Activated CD4-positive, alpha-beta memory T cell treated with anti-CD3 and anti-CD28 coated beads, Interleukin-2, amount 10 ng/mL, durations not matched to agents 7 days and 5 days (primary cell): ENCODE measurements at places on chromosomes 2 and 18.

GRCh38 chr2:219611866-219612576 is 14.4 kb downstream of the STK11IP start:
- DNase-seq = no peak

- peak; percentile 12 for DNase-seq
Observed at GRCh38 chr2:3453190-3453999, 65.9 kb downstream of the ADI1 start.

DNA sequence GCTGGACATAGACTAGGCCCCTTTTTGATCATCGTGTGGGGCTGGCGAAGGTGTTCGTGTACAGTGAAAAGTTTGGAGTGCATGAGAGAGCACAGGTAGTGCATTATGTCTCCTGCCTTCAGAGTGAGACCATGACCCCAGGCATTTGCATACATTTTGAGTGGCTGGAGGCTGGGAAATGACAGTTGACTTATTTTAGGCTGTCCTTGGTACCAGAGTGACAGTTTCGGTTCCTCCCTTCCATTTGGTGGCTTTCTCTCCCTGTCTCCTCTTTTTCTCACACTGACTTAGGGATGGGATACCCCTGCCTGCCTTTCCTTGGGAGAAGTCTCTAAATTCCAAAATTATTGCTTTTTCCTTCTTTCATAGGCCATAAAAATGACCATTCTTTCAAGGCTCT is 20.1 kb downstream of the SERPINB12 start:
- no peak for DNase-seq

- no peak for DNase-seq
Observed at GRCh38 chr2:3902131-3902530, 198.8 kb downstream of the DCDC2C start.

- DNase-seq = no peak
Observed at GRCh38 chr2:86783615-86784339, 6.9 kb downstream of the CD8A start.

GRCh38 chr2:128714851-128715312 is 396.2 kb upstream of the HS6ST1 start:
- DNase-seq = no peak

DNA sequence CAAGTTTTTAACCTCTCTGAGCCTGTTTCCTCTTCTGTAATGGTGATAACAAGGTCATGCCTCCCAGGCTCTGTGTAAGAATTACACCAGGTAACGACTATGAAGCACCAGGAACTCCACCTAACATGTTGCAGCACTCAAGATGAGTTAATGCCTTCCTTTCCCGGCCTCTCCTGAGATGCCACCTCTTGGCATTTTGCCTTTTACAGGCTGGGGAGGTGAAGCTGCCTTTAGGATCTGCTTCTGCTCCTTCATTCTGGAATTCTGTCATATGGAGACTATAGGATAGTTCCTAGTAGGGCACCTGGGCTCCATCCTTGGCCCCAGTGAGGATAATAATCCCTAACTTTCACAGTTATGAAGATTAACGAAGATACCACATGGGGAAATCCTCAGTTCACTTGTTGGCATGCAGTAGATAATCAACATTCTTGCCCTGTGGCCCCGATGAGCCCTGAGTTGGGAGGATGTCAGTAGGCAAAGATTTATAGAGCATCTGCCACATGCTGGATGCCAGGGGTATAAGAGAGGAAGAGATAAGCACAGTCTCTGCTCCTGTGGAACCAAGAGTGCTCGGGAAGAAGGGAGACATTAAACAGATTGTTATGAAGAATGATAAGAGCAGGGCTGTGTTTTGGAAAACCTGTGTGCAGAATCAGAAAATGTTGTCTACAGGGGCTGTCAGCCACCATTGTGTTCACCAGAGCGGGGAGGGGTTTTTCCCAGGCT is 43.9 kb upstream of the KCNF1 start:
- DNase-seq = no peak

DNA sequence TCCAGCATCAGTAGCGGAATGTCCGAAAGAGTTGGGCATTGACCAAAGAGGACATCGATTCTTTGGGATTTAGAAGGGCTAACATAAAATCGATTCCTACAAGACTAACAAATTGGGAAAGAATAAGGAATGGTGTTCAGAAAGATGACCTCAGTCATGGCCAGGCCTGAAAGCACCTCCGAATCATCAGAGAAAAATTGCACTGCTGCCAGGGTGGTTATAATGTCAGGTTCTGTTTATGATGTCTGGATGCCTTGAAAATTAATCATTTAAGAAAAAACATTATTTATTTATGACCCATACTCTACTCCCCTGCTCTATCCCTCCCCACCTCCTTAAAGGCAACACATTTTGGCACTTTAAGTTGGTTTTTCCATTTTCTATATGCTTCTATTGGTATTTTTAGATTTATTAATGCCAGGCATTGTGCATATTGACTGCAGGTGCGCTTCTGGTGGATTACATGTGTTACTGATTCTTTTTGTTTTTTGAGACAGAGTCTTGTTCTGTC is 104.7 kb downstream of the MYCN start:
- DNase-seq = no peak

GRCh38 chr2:224751996-224752698 is 36.0 kb upstream of the CCDC195 start:
- no peak for DNase-seq

GRCh38 chr2:43333101-43333655 is 106.8 kb upstream of the ZFP36L2 start:
- no peak for DNase-seq

GRCh38 chr18:42131930-42132244 is 176.9 kb downstream of the PIK3C3 start:
- DNase-seq = no peak

GRCh38 chr2:104849618-104850141 is 4.2 kb upstream of the POU3F3 start:
- DNase-seq = peak; percentile 63

DNA sequence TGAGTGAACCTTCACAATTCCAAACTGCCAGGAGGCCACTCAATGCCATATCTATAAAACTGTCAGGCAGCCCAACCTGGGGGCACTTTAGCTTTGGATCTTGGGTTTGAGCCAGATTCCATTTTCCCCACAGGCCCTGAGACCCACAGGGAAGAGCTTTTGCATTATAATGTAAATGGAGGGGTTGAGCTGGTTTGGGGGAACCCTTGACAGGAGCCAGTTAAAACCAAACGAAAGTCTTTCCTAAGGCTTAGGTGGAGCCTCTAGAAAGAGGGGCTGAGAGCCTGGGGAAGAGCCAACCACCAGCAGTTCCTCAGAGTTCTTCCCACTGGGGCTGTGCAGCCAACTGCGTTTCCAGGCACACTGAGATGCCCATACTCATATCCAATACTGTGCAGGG is 42.7 kb downstream of the BCL11A start:
- DNase-seq = no peak

- peak; percentile 72 for DNase-seq
Observed at GRCh38 chr2:127398239-127398590, 10.4 kb upstream of the MAP3K2 start.

DNA sequence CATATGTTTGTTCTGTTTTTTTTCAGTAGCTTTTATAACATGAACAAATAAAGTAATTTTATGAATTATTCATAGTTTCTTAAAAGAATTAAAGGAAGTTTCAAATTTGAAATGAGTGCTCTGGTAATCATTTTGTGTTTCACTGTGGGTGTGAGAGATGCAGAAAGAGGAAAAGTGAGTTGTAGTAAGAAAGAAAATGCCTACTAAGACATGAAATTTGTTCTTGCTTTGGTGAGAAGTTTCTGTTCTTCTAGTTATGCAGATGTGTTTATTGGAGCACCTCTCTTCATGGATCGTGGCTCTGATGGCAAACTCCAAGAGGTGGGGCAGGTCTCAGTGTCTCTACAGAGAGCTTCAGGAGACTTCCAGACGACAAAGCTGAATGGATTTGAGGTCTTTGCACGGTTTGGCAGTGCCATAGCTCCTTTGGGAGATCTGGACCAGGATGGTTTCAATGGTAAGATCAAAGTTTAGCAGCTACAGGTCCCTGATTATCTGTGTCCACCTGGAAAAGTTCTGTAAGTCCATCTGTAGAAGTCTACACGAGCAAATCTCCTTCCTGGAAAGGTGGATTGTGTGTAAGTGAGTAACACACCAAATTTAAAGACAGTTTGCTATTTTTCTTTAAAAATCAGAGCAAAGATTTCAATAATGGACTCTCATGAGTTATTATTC is 51.4 kb downstream of the ITGAV start:
- DNase-seq = no peak

- no peak for DNase-seq
Observed at GRCh38 chr2:178884440-178884839, 77.2 kb upstream of the TTN start.

- DNase-seq = no peak
Observed at GRCh38 chr2:60104514-60105505, 448.6 kb downstream of the BCL11A start.

DNA sequence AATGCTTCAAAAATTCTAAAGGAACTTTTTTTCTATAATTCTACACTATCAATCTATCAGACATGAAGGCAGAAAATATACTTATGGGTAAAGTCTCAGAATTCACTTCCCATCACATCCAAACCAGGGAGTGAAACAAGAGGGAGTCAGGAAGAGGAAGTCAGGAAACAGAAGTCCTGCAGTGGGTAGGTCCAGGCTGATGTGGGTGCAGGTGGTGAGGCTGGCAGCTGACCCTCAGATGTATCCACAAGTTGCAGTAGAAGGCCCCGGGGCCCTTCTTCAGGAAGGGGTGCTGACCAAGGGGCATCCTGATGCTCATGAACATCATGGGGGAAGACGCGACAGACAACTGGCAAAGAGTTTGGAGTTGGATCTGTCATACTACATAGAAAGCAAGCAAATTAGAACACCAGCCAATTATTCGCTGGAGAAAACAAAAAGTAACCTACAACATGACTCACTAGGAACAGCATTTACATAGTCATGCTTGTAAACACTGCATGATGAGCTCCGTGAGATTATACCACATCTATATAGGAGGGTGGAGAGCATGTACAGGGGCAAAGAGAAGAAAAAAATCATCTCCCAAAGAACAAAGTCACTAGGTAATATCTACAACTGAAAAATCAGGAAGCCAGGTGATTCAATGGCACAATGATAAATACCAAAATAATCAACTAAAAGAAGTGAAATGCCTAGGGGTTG is 4.2 kb downstream of the UXS1 start:
- DNase-seq = no peak

GRCh38 chr2:109644571-109645275 is 30.6 kb downstream of the SOWAHC start:
- no peak for DNase-seq

- no peak for DNase-seq
Observed at GRCh38 chr18:79698668-79699335, 19.2 kb downstream of the CTDP1 start.

DNA sequence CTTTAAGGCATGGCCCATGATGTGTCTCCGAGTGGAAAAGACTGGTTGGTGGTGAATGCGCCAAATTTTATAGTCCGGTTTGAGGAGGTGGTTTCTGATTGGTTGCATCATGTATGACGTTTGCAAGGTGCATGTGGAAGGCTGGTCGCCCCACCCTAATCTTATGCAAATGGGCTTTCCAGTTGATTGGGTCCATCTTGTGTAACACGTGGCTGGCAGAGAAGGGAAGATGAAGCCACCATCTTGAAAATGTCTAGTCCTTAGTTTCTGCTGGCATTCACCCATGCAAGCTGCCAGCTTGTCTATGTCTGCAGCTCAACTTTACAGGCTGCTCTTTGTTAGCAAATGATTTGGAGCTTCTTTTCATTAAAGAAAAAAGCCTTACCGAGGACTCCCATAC is 132.2 kb downstream of the PIK3C3 start:
- DNase-seq = no peak

GRCh38 chr18:44853430-44853829 is 172.7 kb downstream of the SETBP1 start:
- DNase-seq = no peak

DNA sequence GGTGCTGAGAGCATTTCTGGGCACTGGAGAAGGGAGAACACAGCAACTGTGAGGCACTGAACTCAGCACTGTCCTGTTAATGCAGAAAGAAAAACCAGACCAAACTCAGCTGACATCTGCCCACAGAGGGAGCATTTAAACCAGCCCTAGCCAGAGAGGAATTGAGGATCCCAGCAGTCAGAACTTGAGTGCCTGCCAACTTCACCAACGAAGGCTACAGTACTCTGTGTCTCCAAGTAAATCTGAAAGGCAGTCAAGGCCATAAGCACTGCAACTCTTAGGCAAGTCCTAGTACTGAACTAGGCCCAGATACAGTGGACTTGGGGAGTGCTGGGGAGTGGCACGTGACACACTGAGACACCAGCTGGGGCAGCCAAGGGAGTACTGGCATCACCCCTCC is 176.2 kb upstream of the ZC3H15 start:
- no peak for DNase-seq

- DNase-seq = no peak
Observed at GRCh38 chr2:12314127-12314760, 402.5 kb upstream of the TRIB2 start.

DNA sequence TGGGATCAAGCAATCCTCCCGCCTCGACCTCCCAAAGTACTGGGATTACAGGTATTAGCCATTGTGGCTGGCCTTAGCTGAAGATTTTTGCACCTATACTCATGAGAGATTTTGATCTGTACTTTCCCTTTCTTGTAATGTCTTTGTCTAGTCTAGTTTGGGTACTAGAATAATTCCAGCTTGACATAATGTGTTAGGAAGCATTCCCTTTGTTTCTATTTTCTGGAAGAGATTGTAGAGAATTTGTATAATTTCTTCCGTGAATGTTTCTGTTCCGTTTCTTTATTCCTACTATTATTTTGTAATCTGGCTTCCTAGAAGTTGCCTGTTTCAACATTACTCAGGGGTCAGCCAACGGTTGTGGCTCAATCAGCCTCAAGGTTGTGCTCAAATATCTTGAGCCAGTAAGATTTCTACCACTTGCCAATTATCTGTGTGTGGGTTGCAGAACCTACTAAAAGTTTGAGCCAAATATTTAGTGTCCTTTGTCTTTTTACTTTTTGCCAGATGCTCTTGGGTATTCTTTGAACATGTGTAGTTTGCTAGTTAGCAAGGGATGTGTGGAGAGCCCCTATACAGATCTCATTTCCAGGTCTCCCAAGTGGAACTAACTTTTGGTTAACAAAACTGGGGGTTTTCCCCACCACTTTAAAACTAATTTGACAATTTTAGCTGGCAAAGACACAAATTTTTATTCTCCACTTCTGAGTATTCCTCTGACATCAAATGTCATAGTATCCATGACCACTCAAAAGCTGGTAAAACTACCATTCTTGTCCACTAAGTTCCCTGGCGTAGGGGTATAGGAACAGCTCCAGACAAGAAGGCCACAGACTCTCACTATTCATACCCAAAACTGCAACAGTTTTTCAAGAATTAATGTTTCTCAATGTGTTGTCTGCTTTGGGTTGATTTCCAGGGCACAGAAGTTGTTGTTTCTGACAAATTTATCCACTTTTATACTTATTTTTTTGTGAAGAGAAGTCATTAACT is 42.8 kb upstream of the BAZ2B start:
- no peak for DNase-seq

DNA sequence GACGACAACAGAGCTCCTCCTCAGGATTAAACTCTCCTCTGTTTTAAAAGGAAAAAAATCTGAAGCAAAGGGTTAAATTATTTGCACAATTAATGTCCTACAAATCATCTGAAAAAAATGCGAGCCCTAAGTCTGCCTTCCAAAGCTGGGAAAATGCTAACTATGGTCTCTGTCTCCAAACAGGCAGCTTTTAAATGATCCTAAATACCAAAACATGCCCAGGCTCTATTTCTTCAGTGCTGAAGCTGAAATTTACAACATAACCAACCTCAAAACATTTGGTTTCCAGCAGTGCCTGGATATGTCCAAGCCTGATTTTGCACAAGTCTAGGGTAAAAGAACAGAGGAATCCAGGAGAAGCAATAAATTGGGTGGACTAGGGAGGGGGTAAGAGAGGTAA is 57.2 kb downstream of the LBH start:
- DNase-seq = no peak
